Tibial nerve (tissue), 4 donors: ENCODE measurements at places on chromosomes 13 and 19.
A peak's percentile ranks its signal among the peaks of the same experiment; 100 is the strongest.

DNA sequence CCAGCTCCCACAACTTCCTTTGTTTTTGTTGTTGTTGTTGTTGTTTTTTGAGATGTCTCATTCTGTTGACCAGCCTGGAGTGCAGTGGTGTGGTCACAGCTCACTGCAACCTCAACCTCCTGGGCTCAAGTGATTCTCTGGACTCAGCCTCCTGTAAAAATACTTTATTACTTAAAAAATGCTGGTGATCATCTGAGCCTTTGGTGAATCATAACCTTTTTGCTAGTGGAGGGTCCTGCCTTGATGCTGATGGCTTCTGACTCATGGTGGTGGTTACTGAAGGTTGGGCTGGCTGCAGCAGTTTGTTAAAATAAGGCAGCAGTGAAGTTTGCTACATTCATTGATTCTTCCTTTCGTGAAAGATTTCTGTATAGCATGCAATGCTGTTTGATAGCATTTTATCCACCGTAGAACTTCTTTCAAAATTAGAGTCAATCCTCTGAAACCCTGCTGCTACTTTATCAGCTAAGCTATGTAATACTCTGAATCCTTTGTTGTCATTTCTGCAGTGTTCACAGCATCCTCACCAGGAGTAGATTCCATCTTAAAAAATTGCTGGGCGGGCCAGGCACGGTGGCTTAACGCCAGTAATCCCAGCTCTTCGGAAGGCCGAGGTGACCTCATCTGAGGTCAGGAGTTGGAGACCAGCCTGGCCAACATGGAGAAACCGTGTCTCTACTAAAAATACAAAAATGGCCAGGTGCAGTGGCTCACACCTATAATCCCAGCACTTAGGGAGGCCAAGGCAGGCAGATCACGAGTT is 18.0 kb downstream of the ARHGAP35 start:
- DNase-seq, result no peak

- no peak for DNase-seq
These were observed 87.4 kb downstream of the SLC15A1 start for GRCh38 chr13:98664924-98665637.

- no peak for DNase-seq
These were observed 30.4 kb downstream of the ZNF536 start for GRCh38 chr19:30402436-30403202.

DNA sequence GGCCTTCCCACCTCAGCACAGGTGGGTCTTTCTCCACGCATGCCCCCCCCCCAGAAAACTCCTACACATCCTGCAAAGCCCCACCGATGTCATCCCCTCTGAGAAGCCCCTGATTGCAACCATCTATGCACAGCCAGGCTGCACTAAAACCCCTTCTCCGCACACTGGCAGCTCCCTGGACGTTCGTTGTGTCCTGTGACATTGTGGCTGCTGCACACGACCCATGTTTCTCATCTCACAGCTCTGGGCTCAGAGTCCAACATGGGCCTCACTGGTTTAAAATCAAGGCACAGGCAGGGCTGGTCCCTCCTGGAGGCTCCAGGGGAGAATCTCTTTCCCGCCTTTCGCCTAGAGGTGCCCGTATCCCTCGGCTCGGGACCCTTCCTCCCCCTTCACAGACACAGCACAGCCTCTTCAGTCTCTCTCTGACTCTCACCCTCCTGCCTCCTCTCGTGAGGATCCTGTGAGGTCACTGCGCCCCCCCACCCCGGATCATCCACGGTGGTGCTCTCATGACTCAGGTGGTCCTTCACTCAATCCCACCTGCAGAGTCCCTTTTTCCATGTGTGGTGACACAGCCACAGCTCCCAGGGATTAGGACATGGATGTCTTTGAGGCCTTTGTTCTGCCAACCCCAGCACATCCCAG is 71.2 kb downstream of the GADD45B start:
- DNase-seq, result no peak

GRCh38 chr19:584240-585001 is 5.3 kb upstream of the HCN2 start:
- DNase-seq, result no peak

DNA sequence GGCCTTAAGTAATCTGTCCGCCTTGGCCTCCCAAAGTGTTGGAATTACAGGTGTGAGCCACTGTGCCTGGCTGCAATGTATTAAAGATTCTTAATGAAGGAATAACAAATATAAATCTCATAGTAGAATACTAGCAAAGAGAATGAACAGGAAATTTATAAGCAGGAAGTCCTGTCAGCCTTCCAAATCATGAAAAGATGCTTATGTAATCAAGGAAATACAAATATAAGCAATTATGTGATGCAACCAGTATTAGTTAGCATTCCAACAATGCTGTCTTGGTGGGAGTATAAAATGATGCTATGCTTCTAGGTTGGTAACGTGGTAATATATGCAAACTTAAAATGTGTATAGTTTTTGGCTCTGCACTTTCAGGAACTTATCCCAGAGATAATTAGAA is 133.8 kb downstream of the PDS5B start:
- DNase-seq, result no peak

DNA sequence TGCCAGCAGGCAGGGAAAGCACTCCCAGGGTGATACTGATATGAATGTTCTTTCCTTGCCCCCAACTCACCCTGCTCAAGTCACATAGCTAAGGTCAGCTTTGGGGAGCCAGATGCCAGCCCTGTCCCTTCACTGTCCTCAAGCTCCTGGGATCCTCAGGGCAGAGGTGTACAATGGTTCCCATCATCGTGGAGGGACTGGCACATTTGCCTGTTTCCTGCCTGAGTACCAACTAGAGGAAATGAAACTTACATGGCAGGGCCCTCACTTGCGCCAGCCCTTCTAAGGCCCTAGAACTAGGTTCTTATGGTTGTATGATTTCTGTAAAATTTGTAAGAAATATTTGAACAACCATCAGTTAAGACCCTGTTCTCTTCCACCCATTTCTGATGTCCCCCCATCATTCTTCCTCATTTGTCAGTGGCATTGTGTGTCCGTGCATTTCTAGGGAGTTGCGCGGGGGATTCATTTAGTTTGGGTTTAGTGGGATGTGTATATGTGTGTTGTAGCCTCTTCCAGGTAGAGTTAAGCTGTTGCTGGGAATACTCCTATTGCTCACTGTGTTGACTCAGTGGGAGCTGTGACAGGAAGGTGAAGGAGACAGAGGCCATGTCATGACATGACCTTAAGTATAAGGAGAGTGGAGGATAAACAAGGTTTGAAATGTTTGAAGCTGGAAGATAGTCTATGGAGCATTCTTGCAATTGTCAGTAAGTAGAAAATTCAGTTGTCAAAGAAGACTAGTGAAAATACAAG is 41.3 kb upstream of the RCBTB2 start:
- DNase-seq, result no peak

- no peak for DNase-seq
These were observed 486 bp downstream of the ZNF808 start for GRCh38 chr19:52527956-52528351.

GRCh38 chr19:18021121-18021755 is 13.3 kb downstream of the ARRDC2 start:
- DNase-seq, result peak; percentile 76

DNA sequence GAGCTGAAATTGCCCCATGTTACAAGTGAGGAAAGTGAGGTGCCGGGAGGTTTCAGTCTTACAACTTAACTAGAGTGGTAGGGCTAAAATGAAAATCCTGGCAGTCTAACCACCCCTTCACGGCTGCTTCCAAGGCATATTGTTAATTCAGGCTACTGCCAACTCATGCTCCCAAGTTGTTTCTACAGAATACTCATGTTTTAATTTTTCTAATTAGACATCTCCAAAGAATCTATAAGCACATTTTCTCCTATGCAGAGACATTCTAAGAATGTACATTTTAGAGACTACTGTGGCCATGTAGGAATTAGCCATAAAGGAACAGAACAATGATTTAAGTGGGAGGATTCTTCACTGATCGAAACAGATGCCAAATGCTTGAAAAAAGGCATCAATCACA is 7.0 kb upstream of the TSC22D1 start:
- DNase-seq, result no peak

DNA sequence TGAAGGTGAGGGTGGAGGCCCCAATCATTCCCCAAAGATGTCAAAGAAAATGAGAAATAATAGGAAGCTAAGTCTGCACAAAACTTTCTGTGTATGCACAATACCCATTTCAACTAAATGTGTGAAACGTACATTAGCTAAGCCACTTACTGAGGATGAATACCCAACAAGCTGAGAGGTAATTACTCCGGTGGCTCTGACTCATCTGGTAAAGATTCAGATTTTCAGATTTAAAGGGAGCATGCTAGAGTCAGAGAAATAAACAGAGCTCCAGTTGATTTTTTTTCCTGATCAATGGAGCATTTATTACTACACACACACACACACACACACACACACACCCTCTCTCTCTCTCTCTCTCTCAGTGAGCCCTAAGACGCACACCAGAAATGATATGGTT is 194.8 kb upstream of the ARGLU1 start:
- no peak for DNase-seq

GRCh38 chr19:52749780-52750179 is 14.9 kb upstream of the ZNF611 start:
- no peak for DNase-seq

DNA sequence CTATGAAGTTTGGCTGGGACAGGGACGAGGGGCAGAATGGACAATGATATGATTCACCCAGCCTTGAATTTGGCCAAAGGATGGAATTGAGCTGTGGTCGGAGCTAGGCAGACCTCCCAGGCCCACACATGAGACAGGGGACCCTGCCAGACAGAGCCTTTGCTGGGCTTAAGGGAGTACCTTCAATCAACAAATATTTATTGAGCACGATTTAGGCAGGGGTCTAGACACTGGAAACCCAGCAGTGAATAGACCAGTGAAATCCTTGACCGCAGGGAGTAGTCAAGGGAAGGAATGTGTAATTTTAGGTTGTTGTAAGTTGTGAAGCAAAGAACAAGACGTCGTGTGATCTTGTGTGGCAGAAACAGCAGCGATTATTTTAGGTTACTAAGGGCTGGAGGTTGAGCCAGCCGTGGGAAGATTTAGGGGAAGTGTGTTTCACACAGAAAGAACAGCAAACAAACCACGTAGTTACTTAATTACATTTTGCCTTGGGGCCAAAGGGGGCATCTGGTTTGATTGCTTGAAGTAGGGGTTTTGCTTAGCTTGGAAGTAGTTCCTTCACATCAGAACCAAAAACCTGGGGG is 16.9 kb upstream of the AP1M2 start:
- no peak for DNase-seq

DNA sequence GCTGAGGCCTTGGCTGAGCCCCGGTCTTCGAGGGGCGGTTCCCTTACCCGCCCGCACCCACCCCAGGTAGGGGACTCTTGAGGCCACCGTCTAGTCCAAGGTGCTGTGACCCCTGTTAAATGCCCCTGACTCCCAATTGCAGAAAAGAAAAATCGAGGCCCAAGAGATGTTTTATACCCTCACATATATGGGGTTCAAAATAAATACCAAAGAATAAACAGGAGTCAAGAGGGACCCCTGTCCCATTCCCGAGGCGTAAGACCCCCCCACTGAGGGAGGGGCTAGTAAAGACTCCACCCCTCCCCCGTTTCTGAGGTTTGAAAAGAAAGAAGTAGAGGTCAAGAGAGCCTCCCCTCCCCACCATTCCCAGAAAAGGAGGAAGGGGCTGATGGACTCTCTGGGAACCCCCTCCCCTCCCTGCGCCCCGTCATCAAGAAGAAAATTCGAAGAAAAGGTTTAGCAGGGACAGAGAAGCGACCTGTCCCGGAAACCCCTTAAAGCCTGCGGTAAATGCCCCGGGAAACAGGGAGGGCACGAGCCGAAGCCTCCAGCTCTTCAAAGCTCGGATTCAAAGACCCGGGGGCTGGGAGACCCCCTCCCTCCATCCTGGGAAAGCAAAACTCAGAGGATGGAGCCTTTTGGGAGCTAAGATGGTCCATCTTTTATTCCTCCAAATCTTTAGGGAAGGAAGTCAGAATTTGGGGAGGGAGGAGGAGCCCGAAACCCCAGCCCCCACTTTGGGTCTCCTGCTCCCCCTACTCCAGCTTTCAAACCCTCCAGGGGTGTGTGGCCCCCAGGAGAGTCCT is 755 bp upstream of the RAB3A start:
- DNase-seq, result no peak

DNA sequence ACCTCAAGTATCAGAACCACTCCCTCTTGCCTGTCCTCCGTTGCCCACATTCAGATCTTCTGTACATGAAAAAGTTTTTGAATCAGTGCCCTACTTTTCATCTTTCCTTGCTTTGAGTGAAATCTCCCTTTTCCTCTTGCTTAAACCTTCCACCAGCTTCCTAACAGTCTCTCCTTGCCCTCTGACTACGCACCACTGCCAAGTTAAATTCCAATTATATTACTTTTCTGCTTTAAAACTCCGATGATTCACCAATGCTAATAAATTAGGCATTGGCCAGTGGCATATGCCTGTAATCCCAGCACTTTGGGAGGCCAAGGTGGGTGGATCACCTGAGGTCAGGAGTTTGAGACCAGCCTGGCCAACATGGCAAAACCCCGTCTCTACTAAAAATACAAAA is 30.7 kb upstream of the RFXAP start:
- DNase-seq, result no peak

- no peak for DNase-seq
These were observed 49.9 kb downstream of the TBC1D4 start for GRCh38 chr13:75432045-75432444.

DNA sequence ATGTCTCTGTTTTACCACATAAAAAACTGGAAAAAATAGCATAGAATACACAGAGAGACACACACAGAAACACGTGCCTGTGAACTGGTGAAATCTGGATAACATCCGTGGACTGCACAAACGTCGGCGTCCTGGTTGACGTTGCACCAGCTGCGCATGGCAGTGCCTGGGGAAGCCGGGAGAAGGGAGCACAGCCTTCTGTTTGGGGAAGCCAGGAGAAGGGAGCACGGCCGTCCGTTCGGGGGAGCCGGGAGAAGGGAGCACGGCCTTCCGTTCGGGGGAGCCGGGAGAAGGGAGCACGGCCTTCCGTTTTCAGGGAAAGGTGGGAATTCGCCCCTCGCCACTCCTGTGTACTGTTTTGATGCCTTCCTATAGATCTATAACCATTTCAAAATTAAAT is 63.8 kb upstream of the C13orf46 start:
- no peak for DNase-seq

GRCh38 chr13:104586051-104586746 is 1520.0 kb upstream of the SLC10A2 start:
- DNase-seq, result no peak

GRCh38 chr13:24215732-24216131 is 55.2 kb downstream of the SPATA13 start:
- no peak for DNase-seq
